H9 (cell line): ENCODE measurements at places on chromosomes 6 and 20. TPM values are rescaled to one million over a fixed set of nuclear protein-coding genes. Genes with fewer than 3 reads are reported as not detected.

CLVS2 gene
- 0.15 and 0.26 TPM in 2 replicates for total RNA-seq

GRCh38 chr6:17042422-17043147, 59.3 kb upstream of the STMND1 start:
- DNase-seq, result peak; percentile 73

EYA4 gene
- total RNA-seq, result 0.26 TPM in 1 of 2 replicates, not detected in the other

GRCh38 chr6:4460586-4461475, 315.4 kb upstream of the CDYL start:
- no peak for DNase-seq

DNA sequence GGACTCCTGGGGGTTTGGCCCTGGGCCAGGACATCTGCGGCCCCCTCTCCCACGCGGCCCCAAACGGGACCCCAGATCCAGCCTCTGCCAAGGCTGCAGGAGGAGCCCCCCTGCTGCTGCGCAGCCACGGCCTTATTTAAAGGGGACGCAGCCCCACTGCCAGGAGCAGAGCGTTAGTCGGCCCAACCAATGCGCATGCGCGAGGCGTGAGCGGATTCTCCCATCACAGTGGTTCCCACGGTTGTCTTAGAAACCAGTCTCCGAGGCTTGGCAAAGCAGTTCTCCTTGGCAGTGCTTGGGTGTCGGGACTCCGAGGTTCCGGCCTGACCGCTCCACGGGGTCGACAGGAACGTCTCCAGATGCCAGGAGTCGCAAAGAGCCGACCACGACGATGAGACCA, 288.3 kb upstream of the ZNF337 start:
- DNase-seq, result no peak

DNA sequence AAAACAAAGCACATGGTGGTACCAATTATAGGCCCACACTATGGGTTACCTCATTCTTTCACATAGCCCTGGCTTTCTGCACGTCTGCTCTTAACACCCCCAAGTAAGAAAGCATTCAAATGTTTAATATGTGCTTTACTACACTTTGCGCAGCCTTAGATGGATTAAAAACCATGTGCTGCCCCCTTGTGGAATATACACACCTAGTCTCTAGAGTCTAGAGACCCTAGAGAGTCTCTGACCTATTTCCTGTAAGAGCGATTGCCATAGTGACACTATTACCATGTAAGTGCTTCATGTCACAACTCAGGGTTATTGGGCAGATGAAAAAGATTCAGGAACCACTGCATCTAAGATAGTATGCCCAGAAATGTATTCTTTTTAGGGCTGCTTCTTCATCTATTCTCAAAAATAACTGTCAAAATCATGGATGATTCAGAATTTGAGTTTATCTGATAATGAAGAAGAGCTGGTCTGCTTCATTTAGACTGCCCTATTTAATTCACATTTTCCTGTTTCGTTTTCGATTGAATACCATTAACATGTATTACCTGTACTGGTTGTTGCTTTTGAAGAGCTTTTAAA, 186.3 kb downstream of the ADGB start:
- DNase-seq, result no peak

DNA sequence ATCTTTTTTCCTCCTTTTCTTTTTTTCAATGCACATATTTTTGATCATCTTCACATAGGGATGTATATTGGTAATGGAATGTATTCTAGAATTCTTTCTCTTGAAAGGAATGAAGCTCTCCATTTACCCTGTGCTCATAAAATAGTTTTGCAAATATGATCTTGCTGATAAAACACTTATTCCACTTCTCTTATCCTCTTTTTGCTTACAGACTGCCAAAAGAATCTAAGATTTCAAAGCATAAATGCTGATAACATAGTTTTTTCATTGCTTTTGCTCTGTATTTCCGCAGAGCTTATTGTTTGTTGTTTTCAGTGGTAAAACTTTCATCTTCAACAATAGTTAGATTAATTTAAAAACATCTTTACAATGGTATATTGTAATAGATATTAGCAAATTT, 350.5 kb downstream of the PAX1 start:
- no peak for DNase-seq

SHLD1 gene
- total RNA-seq, result 6.7 and 7.4 TPM in 2 replicates

GRCh38 chr6:28673787-28674671, 148.3 kb downstream of the GPX5 start:
- peak; percentile 74 for DNase-seq

VPS52 gene
- 46.9 and 47.1 TPM in 2 replicates for total RNA-seq

DNA sequence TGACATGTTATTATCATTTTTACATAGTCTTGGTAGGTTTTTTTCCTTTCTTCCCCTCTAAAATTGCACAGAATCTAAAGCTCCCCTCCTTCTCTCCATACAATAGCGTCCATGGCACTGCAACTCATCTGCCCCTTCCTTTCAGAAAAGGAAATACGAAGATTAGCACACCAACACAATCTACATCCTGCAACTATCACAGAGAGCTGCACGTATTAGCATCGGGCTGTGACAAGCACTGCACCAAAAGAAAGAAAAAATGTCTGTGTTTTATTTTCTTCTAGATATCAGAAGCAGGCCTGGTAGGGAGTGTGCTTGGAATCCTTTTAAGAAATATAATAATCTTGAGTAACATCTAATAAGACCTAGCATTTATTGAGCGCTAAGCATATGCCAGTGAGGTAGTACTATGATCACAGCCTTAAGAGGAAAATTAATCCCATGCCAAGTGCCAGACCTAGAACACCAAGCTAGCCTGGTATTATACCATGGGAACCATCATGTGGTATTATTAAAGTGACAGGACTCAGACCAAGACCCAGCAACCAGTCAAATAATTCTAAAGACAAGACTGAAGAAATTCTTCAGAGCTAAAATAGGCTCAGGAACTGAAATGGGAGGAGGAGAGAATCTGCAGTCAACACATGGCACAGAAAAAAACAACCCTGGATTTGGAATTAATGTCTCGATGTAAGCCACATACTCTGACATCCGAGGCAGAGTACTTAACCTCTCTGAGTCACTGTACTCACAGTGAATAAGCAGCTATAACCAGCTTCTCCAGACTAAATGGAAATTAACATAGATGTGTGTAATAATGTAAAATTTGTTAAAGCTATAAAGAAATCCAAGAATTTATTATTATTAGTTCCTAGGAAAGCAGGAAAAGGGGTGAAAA, 124.3 kb downstream of the IPCEF1 start:
- no peak for DNase-seq

DNA sequence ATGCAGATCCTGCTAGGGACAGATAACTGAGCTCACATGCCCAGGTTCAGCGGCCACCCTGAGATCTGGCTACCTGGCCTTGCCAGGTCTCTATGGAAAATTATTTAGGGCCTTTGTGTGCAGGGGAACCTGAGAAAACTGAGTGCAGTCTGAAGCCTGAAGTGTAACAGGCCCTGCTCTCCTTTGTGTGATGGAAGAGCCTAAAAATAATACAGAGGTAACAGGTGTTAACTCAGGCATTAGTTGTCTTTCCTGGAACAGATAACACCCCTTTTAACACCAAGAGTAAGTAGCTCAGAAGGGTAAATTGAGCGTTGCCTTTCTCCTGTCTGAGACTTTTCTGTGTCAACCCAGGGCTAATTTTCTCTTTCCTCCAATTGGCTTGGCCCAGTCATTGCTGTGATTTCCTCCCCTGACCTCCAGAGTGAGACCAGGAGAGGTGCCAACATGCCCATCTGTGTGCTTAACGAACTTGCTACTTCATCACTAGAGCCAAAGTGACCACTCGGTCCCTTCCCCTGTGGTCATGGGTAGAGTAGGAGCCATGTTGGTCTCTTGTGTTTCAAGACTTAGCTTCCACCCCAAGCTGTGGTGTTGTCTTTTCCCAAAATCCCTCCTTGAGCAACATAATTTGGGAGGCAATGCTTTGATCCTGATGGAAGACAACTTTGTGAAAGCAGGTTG, 304.4 kb upstream of the JAG1 start:
- DNase-seq, result no peak

DNA sequence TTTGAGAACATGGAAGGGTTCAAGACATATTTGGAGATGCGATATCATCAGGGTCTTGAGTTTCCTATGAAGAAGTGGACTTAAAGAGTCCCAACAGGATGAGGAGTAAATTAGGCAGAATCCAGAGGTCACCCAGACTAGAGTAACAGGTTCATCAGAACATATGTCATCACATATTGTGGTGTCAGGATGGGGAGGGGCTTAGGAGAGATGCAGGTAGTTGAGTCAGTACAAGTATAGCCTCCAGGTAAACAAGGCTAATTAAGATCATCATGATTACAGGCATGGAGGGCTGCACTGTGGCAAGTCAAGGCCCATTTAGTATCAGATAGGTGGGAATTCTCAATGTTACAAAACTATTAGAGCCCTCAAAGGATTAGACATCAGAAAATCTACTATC, 90.1 kb upstream of the PAK5 start:
- no peak for DNase-seq

DNA sequence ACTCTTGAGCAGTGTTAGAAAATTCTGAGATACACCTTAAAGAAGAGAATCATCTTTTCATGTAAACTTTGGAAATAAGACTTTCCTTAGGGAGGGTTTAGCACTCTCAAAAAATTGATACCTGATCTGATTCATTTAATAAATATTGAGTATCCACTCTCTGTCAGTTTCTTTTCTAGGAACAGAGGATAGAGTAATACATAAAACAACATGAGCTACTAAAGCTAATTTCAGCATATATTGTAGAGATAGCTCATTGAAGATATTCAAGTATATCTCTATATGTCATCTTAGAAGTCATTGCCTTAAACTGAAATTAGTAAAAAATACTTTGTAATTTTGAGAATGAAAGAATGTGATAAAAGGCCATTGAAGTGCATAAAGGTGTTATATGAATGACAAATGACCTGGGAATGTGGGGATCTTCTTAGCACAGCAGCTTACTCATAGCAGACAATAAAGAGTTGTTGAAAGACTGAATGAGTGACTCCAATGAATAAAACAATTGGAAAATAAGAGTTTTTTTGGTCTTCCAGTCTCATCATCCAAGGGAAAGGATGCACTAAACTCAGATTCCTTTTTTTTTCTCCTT, 29.2 kb downstream of the RHAG start:
- DNase-seq, result no peak

DNA sequence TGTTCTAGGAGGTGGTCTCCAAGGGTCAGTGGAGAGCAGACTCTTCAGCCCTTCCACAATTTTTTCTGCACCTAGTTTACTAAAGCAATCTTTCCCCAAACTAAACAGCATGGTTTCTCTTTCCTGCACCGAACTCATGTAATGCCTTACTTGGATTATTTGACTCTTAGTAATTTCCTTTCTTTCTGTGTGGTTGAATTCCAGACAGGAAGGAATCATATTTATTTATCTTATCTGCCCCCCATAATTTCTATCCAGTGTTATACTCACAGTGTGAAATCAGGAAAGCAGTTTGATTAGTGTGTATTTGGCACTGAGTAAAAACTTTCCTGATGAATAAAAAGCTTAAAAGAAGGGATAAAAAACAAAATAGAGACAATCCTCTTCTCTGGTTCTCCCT, 140.3 kb upstream of the STMND1 start:
- DNase-seq, result no peak

NMBR gene
- total RNA-seq, result not detected in 2 replicates

FAXC gene
- 17.2 and 17.7 TPM in 2 replicates for total RNA-seq

DNA sequence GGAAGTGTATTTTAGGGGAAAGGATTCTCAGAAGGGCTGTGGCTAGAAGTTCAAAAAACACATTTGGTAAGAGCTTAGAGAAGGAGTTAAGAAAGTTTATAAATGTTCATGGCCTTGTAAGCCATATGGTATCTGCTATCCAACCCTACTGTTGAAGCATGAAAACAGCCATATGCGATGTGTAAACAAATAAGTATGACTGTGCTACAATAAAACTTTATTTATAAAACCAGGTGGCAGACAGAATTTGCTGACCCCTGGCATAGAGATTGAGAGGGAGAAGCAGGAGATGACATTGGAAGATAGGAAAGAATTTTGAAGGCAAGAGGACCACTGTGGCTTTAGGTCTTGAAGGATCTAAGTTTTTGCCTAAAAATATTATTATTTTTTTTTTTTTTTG, 583.5 kb downstream of the DOK5 start:
- no peak for DNase-seq

NSFL1C gene
- 81.8 and 85.4 TPM in 2 replicates for total RNA-seq

DNA sequence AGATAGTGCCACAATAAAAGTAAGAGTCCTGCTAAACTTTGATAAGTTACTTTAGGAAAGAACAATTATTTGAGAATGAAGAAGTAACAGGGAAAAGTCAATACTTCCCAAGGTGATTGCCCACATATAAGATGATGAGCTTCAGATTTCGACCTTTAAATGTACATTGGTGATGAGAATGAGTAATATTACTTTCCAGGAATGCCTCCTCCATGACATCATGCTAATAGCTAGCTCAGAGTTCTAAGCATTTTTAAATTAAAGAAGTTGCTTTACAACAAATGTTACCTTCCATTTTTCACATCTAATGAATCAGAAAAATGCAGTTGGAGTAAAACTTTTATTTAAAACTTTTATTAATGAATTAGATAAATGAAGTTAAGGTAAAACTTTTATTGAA, 22.5 kb upstream of the OPN5 start:
- DNase-seq, result no peak

NCOA3 gene
- 22.3 and 23.3 TPM in 2 replicates for total RNA-seq

DNA sequence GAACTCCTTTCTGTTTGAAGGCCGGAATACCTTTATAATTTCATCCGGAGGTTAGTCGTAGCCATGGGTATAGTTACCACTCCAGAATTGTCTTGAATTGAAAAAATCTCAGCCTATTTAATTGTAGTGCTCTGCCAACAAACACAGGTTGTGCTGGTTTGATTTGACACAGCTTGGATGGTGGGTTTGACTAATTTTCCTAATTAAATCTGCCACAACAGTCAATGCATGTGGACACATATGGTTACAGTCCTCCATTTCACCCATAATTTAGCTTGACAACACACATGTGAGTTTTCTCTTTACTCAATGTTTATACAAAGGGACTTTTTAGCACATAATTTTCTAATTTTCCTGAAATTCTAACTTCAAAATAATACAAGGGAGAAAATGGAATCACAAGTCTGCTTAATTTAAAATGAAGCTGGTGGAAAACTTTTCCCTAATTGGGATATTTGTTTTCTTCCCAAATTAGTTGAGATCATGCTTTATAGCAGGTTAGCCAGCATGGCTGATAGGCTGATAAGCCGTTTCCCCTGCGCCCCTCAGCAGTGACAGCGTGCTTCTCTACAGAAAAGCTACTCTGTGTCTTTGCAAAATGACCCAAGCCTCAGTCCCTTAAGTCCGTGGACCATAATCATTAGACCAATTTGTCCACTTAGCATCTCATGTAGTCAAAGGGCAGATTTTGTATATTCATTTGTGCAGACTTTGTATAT, 463.5 kb upstream of the FLRT3 start:
- DNase-seq, result no peak

GRCh38 chr6:163413345-163414116, 987 bp upstream of the QKI start:
- peak; percentile 73 for DNase-seq

GFRA4 gene
- total RNA-seq, result not detected in 2 replicates
